Activated CD4-positive, CD25-positive, alpha-beta regulatory T cell treated with anti-CD3 and anti-CD28 coated beads, Interleukin-2, amount 50 U/mL, for 16 hours (primary cell): ENCODE measurements at places on chromosomes 5 and 9.

GRCh38 chr5:178685386-178686059 lies 44.9 kb downstream of the ZNF354A start:
- no peak for DNase-seq

GRCh38 chr5:34584165-34584564 lies 72.0 kb upstream of the RAI14 start:
- no peak for DNase-seq

GRCh38 chr9:110432253-110432652 lies 94.6 kb upstream of the TXNDC8 start:
- no peak for DNase-seq

DNA sequence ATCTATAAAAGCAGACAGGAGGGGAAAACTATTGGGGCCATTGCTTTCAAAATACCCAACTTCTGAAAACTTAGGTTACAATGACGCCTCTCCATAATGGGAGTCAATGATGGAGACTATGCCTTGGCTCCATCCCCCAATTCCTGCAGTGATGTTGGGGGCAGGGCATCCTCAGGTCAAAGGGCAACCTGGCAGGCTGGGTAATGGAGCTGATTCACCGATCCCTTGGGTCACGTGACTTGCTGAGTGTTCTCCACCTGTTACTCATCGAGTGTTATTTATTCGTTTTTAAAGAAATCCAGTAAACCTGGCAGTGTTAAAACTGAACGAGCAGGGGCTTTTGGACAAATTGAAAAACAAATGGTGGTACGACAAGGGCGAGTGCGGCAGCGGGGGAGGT lies 244.4 kb downstream of the FAM114A2 start:
- no peak for DNase-seq
